ENCODE measurements at places on chromosomes 5 and 9.
A peak's percentile ranks its signal among the peaks of the same experiment; 100 is the strongest.

GRCh38 chr9:123162360-123162759 lies 106.0 kb downstream of the STRBP start:
- DNase-seq: no peak

GRCh38 chr5:159217236-159217635 lies 7.9 kb upstream of the RNF145 start:
- no peak for DNase-seq

DNA sequence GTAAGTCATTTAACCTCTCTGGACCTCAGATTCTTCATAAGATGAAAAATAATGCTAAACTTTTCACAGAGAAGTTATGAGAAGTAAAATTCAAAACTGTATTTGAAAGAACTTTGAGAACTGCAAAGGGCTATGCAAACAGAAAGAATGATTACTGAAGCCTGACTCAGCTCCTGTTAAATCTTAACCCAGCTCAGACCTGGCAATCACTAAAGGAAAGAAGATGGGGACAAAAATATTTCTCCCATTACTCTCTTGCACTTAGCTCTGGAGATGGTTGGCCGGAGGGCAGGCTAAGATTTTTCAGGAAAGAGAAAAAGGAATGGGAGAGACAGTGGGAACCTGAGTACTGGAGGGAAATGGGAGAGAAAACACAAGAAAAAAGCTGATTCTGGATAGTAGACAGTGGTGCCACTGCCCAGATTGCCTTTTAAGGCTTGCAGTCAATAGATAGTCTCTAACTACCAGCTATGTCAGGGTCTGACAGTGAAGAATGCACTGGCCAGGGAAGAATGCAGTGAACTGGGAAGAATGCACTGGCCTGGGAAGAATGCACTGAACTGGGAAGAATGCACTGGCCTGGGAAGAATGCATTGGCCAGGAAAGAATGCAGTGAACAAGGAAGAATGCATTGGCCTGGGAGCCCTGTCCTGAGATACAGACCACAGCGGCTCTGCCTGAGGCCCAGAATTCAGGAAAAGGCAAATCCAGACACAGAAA lies 25.2 kb upstream of the CEMIP2 start:
- DNase-seq: no peak

DNA sequence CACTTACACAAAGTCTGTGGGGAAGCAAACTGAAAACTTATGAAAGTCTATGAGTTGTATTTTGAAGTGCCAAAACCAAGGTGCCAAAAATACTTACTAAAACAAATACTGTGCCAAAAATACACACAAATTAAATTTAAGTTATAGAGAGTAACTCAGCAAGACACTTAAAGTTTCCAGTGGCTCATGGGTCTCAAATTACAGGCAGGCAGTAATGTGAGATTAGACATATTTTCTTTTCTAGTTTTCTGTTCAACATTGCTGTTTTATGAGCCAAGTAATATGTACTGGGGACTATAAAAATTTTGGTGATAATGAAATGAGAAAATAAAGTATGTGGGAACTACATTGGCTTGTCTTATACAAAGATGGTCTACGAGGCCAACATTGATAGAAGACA lies 172.2 kb upstream of the SNX2 start:
- DNase-seq: no peak

DNA sequence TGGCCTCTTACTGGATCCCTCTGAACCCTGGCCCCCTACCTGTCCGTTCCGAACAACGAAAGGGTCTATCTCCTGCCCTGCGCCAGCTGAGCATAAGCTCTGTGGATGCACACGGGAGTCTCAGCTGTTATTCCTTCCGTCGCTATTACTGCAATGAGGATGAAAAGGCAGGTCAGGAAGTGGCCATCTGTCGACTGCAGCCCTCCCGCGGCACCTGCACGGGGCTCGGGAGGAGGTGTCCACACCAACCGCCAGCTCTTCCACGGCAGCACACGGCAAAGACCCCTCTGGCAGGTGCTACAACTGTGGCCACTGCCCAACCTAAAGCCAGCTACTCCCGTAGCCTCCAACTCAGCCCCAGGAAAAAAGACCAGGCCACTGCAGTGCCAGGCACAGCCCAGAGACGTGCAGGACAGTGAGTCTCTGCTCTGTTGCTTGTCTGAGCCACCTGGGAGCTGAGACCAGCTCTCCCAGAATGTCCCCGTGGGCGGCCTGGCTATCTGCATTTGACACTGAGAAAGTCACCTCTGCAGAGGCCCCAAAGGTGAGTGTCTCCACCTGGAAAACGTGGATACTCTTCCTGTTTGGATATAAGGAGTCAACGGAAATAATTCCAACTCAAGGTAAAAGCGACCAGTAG lies 19.1 kb downstream of the CAMSAP1 start:
- DNase-seq: peak; percentile 70

DNA sequence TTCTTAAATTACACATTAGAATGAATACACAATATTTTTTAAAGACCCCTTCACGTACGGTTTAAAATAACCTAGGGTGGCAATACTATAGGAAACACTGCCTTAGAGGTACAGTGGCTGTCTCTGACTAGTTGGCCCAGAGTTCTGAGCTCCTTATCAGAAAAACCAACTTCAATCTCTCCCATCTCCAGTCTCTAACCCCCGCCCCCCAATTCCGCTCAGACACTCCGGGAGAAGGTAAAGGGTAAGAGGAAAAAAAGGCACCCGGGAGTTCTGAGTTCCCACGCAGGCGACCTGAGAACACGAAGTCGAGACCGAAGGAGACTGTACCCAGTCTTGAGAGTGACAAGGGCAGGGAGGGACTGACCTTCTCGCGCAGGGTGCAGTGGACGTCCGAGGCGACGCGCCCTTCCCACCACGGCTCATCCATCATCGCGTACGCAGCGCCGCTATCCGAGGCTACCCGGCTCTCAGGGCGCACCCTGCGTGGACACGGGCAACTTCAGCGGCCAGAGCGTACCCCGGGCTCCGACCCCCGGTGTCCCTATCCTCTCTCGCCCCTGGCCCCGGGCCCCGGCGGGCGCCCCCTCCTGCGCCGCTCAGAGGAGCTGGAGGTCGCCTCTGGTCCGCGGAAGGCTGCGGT lies 752 bp downstream of the CCNJL start:
- peak; percentile 58 for DNase-seq

GRCh38 chr5:39675676-39676075 lies 250.9 kb upstream of the DAB2 start:
- no peak for DNase-seq

- no peak for DNase-seq
Observed at GRCh38 chr9:131160416-131161112, 35.2 kb downstream of the NUP214 start.

GRCh38 chr5:129199308-129199707 lies 104.8 kb downstream of the ISOC1 start:
- DNase-seq: no peak

DNA sequence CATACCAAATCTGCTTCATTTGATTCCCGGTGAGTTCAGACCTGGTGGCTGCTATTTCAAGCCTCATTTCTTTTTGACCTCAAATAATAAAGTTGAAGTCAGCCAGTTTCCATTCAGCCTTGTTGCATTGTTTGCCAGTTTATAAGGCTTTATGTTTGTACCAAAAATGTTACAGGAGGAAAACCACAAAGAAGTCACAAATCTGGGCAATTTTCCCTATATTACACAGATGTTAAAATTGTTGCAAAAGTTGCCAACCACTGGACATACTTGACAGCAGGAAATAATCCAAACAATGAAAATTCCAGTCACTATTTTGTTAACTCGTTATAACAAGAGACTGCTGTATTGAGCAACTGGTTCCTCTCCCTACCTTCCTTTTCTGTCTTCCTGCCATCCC lies 1325.0 kb upstream of the DMAC1 start:
- no peak for DNase-seq

DNA sequence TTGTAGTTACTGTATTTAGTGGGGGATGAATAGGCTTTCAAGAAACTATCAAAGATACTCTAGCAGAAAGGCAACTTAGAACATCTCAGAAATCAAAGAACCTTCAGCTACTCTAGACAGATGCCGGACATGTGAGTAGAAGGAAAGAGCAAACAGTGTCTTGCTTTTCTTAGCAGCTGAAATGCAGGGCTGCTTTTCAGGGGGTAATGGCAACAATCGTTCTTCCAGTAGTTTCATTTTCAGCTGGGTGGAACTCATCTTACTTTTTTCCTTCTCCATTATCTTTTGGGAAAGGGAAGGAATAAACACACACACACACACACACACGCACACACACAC lies 281.6 kb downstream of the CRB2 start:
- no peak for DNase-seq

GRCh38 chr9:18238752-18239447 lies 235.1 kb upstream of the ADAMTSL1 start:
- DNase-seq: no peak

DNA sequence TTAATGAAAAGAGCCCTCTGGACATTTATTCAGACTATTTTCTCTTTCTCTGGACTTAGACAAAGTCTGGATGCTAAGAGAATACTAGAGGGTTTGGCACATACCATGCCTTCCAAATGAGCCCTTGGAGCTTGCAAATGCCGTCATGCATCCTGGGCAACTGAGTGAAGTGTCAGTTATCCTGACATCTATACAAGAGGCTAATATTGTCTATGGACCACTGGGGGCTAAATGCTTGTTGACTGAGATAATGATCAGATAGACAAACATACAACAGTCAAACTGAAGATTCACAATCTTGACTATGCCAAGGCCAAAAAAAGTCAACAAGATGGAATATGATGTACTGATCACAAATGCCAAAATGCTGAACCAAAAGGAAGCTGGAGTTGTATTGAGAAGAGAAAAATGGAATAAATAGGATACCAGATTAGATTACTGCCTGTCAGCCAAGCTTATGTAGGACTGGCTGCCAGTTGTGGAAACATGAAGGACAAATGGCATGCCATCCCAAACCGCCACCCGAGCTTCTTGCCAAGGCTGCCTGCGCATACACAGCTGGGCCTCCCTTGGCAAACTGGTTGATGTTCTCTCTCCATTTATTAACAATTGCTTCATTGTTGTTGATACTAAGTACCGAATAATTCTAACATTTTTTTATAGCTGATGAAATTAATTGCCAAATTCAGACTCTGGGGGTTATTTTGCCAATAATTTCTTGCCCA lies 240.1 kb upstream of the GRAMD2B start:
- DNase-seq: no peak

DNA sequence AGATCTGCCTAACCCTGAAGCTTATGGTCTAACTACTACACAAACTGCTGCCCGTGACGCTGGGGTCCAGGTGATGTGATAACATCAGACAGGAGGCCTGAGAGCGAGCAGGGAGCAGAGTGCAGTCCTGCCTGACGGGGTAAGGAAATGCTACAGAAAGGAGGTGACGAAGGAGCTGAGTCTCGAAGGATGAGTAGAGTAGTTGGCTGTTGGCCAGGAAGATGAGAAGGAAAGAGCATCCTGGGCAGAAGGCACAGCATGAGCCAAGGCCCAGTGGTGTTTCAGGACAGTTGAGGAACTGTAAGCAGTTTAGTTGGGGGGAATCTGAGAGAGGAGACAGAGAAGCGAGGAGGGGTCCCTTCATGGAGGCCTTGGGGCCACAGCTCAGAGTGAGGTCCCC lies 136.0 kb upstream of the TBC1D2 start:
- no peak for DNase-seq

DNA sequence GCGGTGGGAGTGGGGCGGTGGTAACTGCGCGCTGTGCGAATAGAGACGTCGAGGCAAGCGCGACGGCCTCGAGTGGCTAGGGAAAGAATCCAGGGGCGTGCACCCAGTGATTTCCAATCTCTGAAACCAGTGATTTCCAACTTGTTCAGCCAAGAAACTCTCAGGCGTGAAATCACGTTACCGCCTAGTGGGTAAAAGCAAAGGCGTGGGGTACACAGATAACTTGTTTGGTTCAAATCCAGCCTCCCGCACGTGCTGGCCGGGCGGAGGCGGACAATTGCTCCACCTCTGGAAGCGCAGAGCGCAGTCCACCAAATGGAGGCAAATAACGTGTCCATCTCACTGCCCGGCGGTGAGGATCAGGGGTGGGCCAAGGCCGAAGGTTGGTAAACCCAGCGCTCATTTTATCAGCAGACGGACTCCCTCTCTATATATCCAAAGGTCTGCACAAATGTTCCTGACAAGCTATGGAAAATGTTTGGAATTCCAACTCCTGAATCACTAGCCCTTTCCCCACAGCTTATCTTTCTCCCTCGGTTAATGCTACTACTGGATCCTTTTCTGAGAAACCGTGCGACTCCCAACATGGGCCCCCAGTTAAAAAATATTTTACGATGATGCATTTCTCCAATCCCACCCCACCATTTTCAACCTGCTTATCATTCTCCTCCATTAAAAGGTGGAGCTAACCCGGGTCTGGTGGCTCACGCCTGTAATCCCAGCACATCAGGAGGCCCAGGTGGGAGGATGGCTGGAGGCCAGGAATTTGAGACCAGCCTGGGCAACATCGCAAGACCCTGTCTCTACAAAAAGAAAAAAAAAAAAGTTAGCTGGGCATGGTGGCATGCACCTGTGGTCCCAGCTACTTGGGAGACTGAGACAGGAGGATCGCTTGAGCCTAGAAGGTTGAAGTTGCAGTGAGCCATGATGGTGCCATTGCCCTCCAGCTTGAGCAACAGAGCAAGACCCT lies 950 bp upstream of the FNBP1 start:
- DNase-seq: peak; percentile 30

GRCh38 chr5:52531105-52531504 lies 256.6 kb upstream of the ITGA1 start:
- DNase-seq: no peak

DNA sequence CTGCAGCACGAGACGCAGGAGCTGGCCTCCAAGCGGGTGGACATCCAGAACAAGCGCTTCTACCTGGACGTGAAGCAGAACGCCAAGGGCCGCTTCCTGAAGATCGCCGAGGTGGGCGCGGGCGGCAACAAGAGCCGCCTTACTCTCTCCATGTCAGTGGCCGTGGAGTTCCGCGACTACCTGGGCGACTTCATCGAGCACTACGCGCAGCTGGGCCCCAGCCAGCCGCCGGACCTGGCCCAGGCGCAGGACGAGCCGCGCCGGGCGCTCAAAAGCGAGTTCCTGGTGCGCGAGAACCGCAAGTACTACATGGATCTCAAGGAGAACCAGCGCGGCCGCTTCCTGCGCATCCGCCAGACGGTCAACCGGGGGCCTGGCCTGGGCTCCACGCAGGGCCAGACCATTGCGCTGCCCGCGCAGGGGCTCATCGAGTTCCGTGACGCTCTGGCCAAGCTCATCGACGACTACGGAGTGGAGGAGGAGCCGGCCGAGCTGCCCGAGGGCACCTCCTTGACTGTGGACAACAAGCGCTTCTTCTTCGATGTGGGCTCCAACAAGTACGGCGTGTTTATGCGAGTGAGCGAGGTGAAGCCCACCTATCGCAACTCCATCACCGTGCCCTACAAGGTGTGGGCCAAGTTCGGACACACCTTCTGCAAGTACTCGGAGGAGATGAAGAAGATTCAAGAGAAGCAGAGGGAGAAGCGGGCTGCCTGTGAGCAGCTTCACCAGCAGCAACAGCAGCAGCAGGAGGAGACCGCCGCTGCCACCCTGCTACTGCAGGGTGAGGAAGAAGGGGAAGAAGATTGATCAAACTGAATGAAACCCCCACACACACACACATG lies 654 bp downstream of the PURA start:
- DNase-seq: peak; percentile 38

- no peak for DNase-seq
Observed at GRCh38 chr5:53355931-53356330, 124.5 kb upstream of the FST start.

Measured in cerebellum (tissue), 4 donors.